ENCODE measurements at places on chromosomes 1 and 21.
A peak's percentile ranks its signal among the peaks of the same experiment; 100 is the strongest.

DNA sequence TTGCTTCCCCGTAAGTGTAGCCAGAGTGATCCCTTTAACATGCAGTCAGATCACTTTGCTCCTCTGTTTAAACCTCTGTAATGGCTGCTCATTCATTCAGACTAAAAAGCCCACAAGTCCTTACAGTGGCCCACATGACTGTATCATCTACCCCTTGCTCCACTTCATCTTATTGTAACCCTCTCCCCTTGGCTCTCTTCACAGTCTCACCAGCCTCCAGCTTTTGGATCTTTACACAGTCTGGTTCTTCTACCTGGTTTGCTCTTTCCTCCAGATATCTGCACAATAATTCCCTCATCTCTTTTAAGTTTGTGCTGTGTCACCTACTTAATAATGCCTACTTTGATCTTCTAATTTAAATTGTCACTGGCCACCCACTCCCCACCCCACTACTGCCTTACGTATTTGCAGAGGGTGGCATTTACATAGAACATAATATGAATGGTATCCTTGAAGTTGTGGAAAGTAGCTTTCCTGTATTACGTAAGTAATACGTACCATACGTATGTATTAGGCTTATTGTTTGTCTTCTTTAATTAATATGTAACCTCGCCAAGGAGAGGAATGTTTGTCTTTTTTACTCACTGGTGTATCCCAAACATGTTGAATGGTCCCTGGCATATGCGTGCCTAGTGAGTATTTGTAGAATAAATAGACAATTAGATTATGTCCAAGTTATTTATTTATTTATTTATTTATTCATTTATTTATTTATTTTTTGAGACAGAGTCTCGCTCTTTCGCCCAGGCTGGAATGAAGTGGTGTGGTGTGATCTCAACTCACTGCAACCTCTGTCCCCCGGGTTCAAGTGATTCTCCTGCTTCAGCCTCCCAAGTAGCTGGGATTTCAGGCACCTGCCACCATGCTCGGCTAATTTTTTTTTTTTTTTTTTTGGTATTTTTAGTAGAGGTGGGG, 48.6 kb downstream of the TSNAX start:
- DNase-seq: no peak

GRCh38 chr1:211781260-211781659, 49.3 kb downstream of the LPGAT1 start:
- no peak for DNase-seq

DNA sequence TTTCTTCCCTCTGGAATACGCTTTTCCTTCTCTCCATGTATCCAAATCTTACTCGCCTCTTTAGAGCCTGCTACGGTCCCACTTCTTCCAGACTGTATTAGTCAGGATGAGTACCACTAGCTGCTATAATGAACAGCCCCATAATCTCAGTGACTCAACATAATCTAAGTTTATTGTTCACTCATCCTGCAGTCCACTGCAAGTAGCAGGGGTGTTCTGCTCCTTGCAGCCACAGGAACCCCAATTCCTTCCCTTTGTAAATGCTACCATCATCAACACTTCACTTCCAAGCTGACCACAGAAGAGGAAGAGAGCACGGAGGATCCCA, 18.1 kb upstream of the LDLRAP1 start:
- DNase-seq: no peak

DNA sequence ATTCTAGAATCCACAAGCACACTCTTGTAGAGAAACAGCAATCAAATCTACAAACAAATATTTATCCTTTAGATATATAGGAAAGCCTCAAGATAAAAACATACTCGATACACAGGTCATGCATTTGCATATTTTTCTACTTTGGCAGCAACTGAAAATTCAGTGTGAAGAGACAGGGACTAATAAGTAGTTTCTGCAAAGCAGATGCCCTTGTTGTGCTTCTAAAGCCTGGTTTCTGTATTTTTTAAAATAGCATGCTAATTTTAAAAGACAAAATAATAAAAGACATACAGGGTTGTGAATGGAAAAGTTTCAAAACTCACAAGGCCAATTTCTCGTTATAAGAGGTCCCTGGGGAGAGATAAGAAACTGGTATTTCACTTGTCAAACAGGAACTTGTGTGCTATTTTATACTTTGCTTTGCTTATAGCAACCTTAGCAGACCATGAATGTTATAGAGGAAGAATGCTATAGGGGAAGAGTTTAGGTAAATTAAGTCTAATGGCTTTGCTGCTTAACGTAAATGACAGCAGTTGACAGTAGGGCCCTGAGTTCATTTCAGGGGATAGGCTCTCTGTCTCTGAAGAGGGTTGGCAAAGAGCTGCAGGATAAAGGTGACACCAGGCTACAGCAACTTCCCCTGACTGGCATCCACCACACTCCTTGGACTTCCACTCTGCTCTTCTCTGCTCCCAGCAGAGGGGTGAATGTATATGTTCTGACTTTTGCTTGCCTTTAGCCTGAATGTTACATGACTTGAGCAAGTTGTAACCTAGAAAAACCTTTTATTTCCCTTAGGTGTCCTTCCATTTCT, 9.4 kb upstream of the RGS13 start:
- no peak for DNase-seq

GRCh38 chr1:172704420-172705210, 45.7 kb downstream of the FASLG start:
- no peak for DNase-seq

DNA sequence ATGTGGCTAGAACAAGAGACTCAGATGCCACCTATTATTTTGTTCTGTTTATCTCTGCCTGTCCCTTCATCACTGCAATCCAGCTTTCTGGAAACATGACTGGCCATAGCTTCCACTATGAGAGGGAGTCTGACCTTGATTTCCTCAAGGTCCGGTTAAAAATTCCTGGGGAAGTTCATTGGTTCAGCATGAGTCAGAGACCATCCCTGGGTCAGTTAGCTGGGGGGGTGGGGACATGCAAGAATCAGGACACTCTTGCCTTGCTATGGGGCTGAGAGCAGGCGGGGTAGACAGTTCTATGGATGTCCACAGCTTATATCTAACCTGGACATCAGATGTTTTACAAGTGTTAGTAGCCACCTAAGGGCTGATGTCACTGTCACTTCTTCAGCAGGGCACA, 81.1 kb downstream of the TENT5C start:
- no peak for DNase-seq

- DNase-seq: no peak
Measured at GRCh38 chr1:223703668-223704013, 8.7 kb upstream of the CAPN2 start.

DNA sequence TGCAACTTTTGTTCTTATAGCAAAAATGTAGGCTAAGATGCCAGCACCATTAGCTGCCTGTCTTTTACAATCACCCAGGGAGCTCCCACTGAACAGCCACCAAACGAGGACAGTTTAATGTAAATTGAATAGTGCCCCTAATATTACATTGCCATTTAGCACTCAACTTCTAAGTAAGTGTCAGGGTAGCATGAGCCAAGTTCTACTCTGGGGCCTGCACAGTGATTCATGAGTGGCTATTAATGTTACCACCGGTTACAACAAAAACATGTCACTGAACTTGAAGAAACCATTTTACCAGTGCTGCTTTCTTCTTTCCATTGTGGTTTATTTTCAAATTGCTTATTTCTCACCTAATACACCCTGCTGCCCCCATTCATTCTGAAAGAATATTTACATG, 295.6 kb upstream of the RRP15 start:
- no peak for DNase-seq

DNA sequence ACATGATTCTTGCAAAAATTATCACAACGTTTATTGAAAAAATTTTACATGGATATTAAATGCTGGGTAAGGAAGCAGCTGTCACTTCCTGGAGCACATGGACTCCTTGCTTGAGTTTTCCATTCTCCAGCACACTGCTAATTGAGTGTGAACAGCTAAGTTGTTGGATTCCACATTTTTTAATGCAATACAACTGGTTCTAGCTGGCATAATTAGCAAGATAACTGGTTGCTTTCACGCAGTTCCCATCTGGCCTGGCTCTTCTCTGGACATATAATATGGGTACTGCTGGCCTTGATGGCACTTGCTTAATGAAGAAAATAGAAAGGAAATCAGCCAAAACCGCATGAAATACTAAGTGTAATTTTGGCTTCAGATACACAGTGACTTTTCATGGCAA, 26.6 kb downstream of the RGS21 start:
- DNase-seq: no peak

GRCh38 chr1:221606256-221606655, 135.6 kb downstream of the DUSP10 start:
- no peak for DNase-seq

DNA sequence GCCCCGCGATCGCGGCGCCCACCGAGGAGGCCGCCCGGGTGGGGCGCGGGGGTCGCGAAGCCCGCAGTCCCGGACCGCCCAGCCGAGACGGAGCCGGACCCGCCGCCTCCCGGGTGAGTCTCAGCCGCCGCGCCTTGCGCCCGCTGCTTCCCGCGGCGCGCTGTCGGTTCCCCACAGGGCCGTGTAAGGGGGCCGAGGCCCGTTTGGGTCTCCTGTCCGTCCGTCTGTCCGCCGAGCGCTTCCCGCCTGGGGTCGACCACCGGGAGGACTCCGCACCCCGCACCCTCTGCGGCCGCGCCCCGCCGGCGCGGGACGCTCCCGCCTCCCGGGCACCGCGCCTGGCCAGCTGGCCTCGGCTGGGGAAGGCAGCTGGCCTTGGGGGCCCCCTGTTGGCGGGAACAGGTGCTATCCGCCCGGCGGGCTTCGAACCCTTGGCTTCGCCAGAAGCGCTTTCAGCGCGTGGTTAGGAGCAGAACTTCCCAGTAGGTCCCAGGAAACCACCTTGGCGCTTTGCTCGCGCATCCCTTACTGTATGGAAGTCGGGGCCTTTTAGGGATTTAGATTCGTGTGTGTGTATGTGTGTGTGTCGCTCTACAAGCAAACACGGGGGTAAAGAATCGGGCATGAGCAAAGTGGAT, 414 bp downstream of the TMEM51 start:
- peak; percentile 70 for DNase-seq

GRCh38 chr1:107691540-107691939, 273.4 kb downstream of the VAV3 start:
- no peak for DNase-seq

GRCh38 chr1:151708891-151709290, 7.7 kb downstream of the CELF3 start:
- DNase-seq: no peak

DNA sequence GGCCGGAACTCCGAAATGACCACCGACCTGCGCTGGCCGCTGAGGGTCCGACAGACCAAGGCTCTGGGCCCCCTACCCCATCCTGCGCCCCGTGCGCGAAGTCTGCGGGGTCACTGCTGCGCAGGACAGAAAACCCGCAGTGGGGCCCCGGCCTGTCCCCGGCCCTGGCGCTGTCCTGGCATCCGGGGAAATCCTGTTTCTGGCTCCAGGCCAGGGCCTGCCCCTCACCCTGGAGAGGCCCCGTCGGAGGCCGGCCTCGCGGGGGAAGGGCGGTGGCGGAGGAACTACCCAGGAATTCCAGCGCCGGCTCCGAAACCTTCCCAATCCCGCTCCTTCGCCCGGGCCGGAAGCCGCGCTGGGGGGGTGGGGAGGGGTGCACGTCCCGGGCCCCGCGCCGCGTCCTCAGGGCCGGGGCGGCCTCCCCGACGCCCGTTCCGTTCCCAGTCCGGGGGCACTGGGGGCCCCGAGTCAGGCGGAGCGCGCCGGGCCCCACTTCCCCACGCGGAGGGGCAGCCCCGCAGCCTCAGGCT, 77.0 kb downstream of the MORN1 start:
- DNase-seq: no peak

GRCh38 chr1:207763091-207763490, 11.2 kb downstream of the CD46 start:
- DNase-seq: no peak

- no peak for DNase-seq
Measured at GRCh38 chr21:29335720-29336119, 37.0 kb downstream of the BACH1 start.

DNA sequence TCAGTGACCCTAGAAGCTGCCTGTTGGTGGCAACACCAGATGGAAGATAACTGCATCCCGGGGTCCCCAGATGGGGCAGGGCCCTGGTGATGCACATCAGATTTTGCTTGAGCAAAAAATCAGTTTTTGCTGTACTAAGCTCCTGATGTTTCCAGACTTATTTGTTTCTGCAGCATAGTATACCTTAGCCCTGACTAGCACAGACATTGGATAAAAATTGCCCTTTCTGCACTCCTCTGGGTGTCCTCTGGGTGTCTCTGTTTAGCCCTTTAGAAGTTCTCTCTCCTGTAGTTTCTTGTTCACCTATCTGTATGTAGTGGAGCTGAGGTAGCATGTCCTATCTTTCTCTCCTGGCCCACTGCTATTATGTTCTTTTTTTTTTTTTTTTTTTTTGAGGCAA, 30.3 kb upstream of the PLA2G2C start:
- DNase-seq: no peak

GRCh38 chr1:80023358-80023757, 1016.8 kb upstream of the ADGRL4 start:
- no peak for DNase-seq

DNA sequence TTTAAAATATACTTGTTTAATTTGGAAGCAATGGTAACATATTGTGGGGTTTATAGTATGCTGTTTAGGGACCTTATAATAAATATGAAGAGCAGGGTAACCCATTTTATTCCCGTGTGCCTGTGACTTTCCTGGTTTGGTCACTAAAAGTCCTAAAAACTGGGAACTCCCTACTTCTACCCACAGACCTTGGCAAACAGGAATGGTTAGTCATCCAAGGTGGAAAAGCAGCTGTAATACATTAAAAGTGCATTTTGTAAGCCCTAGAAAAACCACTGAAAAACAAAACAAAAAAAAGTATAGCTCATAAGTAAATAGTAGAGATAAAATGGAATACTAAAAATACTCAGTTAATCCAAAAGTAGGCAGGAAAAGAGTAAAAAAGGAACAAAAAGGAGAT, 538.9 kb downstream of the LMO4 start:
- no peak for DNase-seq

- DNase-seq: no peak
Measured at GRCh38 chr1:116741836-116742565, 12.2 kb upstream of the CD2 start.

- peak; percentile 55 for DNase-seq
Measured at GRCh38 chr1:116164604-116165368, 53.6 kb downstream of the MAB21L3 start.

GRCh38 chr1:9106286-9106685, 22.6 kb downstream of the GPR157 start:
- no peak for DNase-seq

- no peak for DNase-seq
Measured at GRCh38 chr1:10986525-10986890, 25.9 kb upstream of the TARDBP start.
